Sigmoid colon (tissue), 7 donors: ENCODE measurements at places on chromosomes 2 and 18. TPM values are rescaled to one million over a fixed set of nuclear protein-coding genes. Genes with fewer than 3 reads are reported as not detected.

GRCh38 chr2:147122944-147123343 lies 721.9 kb upstream of the ACVR2A start:
- no peak for DNase-seq

GRCh38 chr2:11796190-11797171 lies 50.0 kb downstream of the LPIN1 start:
- no peak for DNase-seq

KCNS3 gene
- 13.9 TPM for polyA plus RNA-seq

GRCh38 chr2:136247204-136247950 lies 129.4 kb upstream of the CXCR4 start:
- DNase-seq, result no peak

DBI gene
- 740 TPM for polyA plus RNA-seq

- DNase-seq, result peak; percentile 75
Measured at GRCh38 chr18:12391487-12392165, 14.6 kb upstream of the AFG3L2 start.

DNA sequence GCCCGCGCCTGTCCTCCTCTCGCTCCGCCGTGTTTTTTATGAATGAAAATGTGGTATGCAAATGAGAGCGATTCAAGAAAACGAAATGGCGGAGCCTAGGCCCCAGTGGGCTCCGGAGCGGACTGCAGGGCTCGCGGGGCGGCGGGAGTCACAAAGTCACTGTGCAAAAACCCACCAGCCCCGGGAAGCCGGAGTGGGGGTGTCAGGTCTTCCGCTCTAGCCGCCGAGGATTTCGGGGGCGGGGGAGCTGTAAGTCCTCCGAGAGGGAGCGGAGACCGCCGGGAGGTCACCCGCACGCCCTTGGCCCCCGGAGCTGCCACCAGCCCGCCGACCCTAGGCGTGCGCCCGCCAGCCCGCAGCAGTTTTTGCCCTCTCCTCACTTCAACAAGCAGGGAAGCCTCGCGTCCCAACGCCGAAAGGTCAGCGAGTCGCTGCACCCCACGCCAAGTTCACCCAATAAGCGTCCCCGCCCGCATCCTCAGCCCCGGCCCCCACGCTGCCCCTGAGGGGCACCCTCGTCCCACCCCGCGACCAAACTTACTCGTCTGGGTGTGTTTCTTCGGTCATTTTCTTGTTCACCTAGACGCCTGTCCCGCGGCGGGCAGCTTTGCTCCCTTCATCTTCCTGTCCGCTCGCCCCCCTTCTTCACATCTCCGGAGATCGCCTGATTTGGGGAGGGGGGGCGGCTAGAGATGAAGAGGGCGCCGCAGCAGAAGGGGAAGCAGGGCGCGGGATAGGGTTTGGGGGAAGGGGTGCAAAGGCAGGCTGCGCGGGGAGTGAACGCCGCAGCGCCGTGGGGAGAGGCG lies 775 bp downstream of the SPRED2 start:
- peak; percentile 80 for DNase-seq

- DNase-seq, result no peak
Measured at GRCh38 chr2:117621326-117621725, 193.2 kb upstream of the DDX18 start.

ABCB6 gene
- polyA plus RNA-seq, result 4.8 TPM

TNFAIP6 gene
- 0.87 TPM for polyA plus RNA-seq

- no peak for DNase-seq
Measured at GRCh38 chr2:210660-211059, 53.2 kb downstream of the SH3YL1 start.

GRCh38 chr2:97759727-97760407 lies 46.5 kb downstream of the ZAP70 start:
- DNase-seq, result no peak

DNA sequence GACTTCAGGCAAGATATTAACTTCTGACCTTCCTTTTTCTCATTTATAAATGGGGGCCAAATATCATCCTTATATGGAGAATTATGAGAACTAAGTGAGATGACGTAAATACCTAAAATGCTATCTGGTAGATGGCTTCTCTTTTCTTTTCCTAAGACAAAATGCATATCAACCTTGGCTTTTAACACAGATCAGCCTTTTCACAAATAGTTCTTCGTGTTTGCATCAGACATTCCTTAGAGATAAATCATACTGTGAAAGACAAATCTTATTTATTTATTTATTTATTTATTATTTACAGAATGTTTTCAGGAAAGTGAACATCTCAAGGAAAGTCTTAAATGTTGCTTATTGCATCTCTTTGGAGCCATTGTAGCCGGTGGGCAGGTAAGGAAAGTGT lies 62.8 kb downstream of the NBEAL1 start:
- DNase-seq, result no peak

DNA sequence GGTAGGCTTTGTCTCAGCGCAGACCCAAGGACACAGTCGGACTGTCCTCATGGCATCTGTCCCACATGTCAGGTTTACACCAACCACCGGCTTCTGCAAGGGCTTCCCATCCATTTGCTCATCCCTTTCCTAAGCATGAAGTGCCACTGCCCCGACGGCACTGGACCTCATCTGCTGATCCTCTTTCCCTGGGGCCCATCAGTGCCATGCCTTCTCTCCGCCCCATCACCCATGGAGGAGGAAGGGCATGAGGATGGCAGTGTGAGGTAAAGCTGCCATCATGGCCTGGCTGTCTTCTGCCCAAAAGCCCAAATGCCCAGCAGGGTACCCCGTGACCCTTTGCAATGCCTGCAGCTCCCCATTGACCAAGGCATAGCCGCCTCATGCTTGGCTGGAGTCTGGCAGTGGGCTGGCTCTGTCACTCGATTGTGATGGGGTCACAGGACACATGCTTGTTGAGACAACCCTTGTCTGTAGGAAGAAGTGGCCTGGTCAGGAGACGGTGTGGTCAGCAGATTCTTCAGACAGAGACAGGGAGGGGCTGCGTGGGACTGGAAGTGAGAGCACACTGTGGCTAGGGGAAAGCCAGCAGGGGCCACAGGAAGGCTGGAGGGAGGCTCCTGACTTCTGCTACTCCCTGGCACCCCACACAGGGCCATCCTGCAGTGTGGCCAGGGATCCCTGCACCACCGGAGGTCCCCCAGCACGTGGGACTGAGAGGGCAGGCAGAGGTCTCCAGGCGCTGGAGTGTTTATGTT lies 493.7 kb upstream of the HS6ST1 start:
- DNase-seq, result no peak

DNA sequence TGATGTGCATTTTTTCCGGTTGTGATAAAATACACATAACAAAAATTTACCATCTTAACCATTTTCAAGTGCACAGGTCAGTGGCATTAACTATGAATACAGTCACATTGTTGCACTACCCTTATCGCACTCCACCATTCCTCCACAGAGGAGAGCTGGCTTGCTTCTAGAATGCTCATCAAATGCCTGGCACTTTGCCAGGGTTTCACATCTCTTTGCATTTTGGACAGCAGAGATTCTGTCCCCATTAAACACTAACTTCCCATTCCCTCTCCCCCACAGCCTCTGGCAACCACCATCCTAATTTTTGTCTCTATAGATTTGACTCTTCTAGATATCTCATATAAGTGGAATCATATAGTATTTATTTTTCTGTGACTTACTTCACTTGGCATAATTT lies 165.0 kb downstream of the ASB1 start:
- no peak for DNase-seq

DNA sequence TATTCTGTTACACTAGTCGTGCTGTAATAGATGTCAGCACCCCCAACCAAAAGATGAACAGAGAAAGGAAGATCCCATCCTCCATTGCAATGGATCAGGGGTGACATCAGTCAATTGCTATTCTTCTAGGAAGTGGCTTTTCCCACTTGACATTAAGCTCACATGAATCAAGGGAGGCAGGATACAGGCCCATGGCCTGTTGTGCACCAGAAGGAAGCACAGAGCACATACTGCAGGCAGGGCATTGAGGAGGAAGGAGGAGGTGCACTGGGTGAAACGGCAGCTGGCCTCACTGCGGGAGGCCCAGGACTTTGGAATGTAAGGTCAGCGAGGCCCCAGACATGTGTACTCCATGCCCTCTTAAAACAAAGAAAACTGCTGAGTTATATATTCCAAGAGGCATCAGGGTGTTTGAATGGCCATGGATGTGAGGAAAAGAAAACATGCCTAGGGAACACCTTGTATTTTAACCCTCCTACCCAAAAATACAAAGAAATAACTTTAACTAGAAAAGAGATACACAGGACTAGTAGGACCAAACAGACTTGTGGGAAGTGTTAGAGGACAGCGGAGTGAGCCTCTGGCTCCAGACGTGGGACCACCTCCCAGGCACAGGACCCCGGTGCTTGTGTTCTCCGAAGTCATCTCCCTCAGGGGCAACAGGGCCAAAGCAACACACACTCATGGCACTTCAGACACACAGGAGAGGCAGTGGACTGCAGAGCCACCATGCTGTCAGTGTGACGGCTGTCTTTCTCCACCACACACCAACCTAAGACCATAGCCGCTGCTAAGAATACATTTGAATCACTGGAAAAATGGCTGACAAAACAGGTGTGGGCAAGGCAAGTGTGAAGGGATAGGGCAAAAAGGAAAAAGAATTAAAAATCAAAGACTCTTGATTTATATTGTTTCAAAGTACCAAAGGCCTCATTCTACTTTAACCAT lies 51.4 kb upstream of the RIOK3 start:
- no peak for DNase-seq

DNA sequence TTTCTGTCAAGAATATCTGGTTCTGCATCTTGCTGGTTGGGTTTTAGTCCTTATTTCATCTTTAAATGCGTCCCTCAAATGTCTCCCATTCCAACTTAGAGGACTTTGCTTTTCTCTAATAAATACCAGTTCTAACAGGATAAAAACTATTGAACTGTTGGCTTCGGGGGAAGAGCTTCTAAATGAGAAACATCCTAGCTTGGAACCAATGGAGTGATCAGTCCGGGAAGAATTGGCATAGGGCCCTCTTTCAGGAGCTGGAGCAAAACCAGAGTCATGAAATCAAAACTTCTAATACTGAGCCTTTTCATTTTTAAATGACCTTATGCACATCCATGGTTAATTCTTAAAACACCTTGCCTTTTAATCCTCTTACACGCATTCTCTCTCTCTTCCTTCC lies 401.6 kb upstream of the SMIM21 start:
- DNase-seq, result no peak

GRCh38 chr18:38526922-38527321 lies 961.3 kb upstream of the CELF4 start:
- no peak for DNase-seq

DNA sequence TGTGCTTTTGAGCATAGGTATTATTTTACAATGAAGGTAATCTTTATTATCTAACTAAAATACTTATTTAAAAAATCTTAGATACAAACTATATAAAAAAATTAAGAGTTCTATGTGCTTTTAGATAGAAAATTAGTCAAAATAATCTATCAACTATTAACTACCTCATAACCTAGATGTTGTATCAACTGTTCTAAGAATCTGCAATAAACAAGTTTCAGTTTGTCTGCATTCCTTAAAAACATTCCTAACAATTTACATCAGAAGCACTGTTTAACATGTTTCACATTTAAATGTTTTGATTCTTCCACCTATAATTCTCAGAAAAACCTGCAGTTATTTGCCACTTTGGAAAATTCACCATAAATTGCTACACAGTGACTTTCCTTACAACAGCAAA lies 33.3 kb downstream of the NDUFS1 start:
- DNase-seq, result no peak

DNA sequence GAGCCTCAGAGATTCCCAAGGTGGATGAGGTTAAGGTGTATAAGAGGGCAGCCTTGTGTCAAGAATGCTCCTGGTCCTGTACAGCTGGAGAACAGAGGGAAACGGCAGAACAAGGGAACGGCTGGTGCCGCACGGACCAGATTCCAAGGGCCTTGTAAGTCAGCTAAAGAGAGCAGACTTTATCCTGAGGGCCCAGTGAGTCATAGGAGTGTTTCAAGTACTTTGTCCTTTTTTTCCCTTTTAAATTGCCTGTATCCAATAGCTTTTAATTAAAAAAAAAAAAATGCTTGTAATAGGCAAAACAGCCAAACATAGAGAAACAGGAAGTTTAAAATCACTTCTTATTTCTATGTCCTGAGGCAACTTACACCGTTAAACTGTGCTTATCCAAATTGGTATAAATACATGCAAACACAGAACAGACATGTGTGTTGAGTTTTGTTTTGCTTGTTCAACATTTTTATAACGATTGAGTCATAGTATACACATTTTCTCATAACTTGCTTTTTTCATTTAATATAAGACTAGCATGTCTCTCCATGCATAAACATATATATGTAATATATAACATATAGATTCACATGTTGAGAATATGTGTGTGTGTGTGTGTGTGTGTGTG lies 42.1 kb upstream of the EVA1A start:
- DNase-seq, result no peak

ADRA2B gene
- polyA plus RNA-seq, result 0.54 TPM

DNA sequence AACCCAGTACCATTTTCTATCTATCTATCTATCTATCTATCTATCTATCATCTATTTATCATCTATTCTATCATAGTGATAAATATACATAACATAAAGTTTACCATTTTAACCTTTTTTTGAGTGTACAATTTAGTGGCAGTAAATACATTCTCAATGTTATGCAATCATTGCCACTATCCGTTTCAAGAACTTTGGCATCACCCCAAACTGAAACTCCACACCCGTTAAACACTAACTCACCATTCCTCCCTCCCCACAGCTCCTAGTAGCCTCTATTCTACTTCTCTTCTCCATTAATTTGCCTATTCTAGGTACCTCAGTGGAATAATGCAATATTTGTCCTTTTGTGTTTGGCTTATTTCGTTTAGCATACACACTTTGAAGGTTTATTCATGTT lies 82.5 kb upstream of the KCNE4 start:
- DNase-seq, result no peak

- peak; percentile 85 for DNase-seq
Measured at GRCh38 chr18:59697236-59697932, at the start of gene CCBE1. Gene CCBE1, minus strand, starts transcription at chr18:59697423.

FTCDNL1 gene
- polyA plus RNA-seq, result not detected
